ENCODE measurements at places on chromosomes 1 and 21.

GRCh38 chr21:38833117-38833516 is 27.4 kb downstream of the ETS2 start:
- no peak for DNase-seq

- no peak for DNase-seq
Measured at GRCh38 chr1:34108269-34108668, 56.8 kb downstream of the CSMD2 start.

DNA sequence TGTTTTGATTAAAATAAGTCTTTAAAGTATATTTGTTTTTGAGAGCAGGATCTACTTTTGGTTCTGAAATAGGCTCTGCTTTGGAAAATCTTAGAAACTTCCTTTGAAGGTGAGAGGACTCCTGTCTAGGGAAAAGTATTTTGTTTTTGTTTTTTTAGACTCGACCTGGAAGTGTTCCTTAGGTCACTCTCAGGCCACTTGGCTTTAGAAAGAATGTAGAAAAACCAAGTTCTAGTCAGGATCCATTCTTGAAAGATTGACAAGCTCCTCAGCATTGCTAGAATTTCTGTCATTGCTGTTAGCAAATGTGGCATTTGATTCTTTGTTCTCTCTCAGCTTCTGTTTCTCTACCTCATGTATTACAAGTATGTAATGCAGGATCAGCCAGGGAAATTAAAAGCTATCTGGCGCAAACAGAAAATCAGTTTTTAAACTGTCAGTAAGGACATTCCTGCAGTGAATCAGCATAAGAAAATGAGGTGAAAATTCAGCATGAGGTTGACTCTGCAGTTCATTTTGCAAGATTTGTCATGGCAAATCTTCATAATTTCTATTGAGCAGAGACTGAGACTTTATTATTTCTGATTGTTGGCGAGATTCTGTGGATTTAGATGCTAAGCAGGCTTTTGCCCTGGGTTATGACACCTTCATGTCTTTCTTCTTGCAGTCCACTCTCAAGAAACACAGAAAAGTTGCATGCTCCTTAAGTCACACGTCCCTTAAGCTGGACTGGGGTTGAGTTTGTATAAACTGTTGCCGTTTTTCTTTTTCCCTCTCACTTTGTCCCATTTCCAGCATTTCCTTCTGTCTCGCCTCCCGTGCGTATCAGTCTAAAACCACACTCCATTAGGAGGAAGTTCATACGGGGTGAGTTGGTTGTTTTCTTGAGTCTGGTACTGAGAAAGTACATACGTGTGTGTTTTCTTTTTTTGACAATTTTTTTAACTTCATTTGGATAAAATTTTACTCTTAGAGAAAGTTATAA is 12.6 kb downstream of the NTPCR start:
- DNase-seq: no peak

DNA sequence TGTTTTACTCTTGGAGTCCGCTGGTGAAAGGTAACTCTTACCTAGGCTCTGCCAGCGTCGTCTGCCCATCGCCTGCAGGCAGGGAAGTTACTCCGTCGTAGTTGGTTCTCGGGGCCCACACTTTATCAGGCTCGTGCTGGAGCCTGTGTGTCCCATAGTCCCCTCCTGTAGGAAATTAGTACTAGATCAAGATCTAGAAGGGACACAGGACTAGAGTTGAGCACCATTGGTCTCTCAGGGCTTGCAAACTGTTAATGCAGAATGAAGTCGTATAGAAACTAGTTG is 940 bp downstream of the SRRM1 start:
- DNase-seq: no peak

DNA sequence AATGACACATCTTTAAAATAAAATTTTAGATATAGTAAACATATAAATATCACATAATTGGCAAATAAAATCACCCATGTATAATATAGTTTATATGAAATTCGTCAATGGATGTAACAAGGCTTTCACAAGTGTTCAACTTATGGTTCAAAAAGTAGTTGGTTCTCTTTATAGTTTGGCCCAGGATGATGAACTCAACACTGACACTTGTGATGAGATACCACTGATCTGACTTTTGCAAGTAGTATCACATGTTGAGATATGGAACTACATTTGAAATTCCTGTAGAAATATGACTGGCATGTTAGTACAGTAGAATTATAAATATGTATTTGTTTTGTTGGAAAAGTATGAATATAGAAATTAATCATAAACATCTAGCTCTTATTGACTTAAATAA is 1.8 kb downstream of the TNNI3K start:
- DNase-seq: no peak

GRCh38 chr1:20630729-20631128 is 2.5 kb upstream of the PINK1 start:
- DNase-seq: no peak

GRCh38 chr1:15245593-15246360 is 1.2 kb upstream of the FHAD1 start:
- DNase-seq: no peak

GRCh38 chr1:199007423-199007822 is 368.6 kb downstream of the PTPRC start:
- DNase-seq: no peak

GRCh38 chr1:12438349-12438924 is 179.6 kb downstream of the DHRS3 start:
- DNase-seq: no peak

- no peak for DNase-seq
Measured at GRCh38 chr1:31503570-31503969, 72.7 kb upstream of the TINAGL1 start.

DNA sequence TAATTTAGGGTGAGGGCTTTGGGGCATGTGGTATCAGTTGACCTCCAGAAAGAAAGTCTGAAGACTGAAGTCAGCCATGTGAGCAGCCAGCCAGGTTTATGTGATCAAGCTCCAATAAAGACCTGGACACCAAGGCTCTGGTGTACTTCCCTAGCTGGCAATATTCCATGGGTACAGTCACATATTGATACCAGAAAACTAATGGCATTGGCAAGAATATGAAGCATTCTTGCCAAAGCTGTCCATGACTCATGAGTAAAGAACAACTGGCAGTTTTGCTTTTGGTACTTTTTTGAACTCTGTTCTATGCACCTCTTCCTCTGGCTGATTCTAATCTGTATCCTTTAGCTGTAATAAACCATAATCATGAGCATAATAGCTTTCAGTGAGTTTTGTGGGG is 415.3 kb upstream of the CAMK1G start:
- DNase-seq: no peak

GRCh38 chr1:33338440-33339211 is 17.7 kb upstream of the A3GALT2 start:
- no peak for DNase-seq

DNA sequence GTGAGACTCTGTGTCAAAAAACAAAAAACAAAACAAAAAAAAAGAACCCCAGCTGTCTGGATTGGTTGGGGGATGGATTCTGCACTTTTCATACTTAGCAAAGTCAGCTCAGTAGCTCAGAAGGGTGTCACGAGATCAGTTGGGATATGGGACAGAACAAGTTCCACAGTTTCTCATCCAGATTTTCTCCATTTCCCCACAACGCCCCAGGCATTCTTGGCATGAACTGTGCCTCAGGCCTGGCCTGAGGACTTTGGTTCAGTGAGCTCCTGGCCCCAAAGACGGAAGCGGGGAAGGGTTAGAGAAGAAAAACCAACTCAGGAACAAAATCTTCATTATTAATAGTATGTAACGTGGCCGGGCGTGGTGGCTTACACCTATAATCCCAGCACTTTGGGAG is 1.9 kb downstream of the AKR7A2 start:
- no peak for DNase-seq

DNA sequence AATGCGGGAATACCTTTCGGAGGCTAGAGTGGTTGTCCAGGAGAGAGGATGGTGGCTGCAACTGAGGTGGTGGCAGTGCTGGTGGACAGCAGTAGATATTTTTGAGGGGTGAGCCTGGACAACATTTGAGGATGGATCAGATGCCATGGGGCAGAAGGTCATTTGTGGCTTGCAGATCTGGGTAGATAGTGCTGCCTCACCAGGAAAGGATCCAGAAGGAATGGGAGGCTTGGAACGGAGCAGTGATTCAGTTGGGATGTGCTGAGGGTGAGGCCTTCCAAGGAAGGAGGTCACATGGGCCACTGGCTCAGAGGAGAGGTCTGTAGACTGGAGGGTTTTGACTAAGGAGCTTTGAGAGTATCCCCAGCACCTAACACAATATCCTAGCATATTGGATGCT is 110.8 kb upstream of the KAZN start:
- DNase-seq: no peak

DNA sequence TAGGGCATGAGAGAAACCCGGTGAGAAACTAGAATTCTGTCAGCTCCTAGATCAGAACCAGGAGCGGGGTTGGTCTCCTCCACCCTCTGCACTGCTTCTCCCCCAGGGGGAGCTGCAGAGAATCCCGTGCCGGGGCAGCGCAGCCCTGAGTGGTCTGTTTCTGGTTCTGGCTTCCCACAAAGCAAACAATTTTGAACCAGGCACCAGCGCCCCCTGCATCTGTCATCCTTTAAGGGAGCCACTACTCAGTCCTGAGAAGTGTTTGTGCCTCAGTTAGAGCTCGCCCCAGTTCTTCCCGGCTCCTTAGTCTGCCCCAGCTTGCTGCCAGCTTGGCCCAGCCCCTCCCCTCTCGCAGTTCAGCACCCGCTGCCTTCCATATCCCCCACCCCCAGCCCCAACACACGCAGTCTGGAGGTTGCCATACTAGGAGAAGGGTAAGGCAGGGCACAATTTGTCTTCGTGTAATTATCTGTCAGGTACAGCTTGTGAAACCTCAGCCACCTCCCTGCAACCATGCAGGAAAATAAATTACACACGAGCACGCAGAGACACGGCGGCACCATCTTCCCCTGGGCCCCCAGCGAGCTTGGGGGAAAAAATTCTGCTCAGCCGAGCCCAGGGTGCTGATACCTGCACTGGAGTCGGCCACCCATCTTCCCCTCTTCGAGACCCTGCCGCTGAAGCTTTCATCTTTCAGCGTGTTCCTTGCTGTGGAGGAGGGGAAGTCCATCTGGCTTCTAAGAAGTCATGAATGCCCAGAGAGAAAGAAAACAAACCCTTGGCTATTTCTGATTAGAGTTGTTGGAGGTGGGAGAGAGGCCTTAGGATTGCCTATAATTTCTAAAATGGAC is 62.6 kb upstream of the CD1D start:
- peak; percentile 23 for DNase-seq

DNA sequence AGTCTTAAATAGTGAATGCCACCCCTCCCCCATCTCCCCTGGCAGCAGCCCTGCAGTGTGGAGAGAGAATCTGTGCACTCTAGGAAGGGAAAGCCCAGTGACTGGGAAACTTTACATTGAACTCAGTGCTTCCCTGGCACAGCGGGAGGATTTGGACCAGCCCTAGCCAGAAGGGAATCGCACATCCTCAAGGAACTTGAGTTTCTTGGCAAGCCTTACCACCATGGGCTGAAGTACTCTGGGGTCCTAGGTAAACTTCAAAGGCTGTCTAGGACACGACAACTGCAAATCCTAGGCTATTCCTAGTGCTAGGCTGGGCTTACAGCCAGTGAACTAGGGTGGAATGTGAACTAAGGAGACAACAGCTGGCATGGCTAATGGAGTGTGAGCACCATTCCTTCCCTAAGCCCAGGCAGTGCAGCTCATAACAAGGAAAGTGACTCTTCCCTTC is 88.3 kb downstream of the COL24A1 start:
- DNase-seq: no peak

GRCh38 chr1:21869620-21870121 is 57.6 kb downstream of the LDLRAD2 start:
- no peak for DNase-seq

DNA sequence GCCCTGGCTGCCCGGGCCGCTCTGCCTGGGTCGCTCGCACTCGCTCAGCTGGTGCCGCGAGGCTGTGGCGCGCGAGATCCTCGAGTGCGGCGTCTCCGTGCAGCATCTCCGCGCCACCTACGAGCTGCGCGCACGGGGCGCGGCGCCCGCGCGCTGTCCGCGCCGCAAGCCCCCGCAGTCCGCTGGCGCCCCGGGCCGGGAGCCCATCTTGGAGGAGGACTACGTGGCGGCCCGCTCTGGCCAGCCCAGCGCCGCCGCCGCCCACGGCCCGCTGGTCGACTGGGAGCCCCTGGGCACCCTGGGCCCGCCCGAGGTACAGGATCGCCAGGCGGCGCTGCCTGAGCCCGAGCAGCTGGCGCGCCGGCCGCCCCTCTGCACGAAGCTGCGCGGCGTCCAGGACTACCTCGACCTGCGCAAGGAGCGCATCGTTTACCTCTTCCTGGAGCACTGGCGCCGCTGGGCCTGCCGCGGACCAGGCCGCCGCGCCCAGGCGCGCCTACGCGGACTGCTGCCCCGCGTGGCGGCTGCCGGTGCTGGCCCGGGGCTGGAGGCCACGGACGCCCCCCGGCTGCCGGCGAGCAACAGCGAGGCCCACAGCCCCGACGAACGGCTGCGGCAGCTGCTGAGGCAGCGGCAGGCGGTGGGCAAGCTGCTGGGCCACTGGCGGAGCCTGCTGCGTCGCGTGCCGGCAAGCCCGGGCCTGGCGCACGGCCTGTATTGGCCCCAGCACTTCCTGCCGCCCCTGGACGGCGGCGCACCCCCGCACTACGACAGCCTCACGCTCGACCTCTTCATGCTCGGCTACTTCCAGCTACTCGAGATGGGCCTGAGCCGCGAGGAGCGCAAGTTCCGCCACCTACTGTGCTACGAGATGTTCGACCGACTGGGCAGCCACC is 10.9 kb downstream of the TNFRSF25 start:
- no peak for DNase-seq

- DNase-seq: no peak
Measured at GRCh38 chr1:190029441-190029840, 448.2 kb downstream of the BRINP3 start.

DNA sequence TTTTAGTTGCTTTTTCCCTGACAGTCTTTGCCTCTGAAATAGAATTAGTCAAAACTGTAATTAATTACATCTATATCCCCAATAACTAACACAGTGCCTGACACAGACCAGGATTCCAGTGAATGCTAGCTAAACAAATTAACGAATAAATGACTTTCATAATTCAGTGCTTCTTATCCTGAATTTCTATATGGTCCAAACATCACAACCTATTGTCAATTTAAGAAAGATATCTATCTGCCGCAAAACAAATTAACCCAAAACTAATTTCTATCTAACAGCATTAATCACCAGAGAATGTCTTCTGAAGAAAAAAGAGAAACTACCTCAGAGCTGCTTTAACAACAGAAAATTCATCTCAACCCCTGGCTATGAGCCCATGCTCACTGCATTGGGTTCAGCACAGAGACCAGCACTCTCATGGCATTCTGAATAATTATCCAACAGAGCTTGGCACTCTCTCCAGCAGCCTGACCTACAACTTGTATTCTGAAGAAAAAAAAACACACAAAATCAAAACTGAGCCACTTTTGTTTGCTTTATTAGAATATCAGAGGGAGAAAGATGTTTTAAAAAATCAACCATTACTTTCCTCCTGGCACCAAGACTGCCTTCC is 547.3 kb upstream of the BEND5 start:
- DNase-seq: no peak

- no peak for DNase-seq
Measured at GRCh38 chr1:54748094-54748835, 16.1 kb downstream of the PARS2 start.

DNA sequence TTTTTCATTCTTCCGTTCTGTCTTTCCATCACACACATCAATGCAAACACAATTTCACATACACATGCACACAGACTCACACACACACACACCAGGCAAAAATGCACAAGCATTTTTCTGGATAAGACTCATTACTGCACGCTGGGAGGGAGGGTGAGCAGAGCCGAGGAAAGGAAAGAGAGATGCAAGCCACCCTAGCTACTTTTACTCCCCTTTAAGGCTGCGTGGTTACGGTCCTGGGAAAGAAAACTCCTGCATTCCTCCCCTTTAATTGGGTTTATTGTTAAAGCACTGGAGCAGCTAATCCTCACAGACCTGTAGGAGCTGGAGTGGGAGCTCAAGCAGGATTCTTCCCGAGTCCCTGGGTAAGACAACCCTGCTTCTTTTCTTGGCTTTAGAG is at the start of gene CAMK1G:
TSS of gene CAMK1G (plus strand) at position 307 of the 400 bp plus-strand sequence. CDS start 11,270 bp downstream, outside the sequence.
- DNase-seq: no peak

- no peak for DNase-seq
Measured at GRCh38 chr1:89523572-89524368, 859 bp upstream of the LRRC8B start.

Data from stimulated activated CD4-positive, alpha-beta T cell treated with anti-CD3 and anti-CD28 coated beads, Interleukin-1b, Interleukin-23, amount 100 ng/mL, for 1 hour (primary cell).